ENCODE measurements at places on chromosomes 7 and 10.

- DNase-seq = no peak
These were observed 226.3 kb downstream of the GLI3 start for GRCh38 chr7:42010751-42011150.

DNA sequence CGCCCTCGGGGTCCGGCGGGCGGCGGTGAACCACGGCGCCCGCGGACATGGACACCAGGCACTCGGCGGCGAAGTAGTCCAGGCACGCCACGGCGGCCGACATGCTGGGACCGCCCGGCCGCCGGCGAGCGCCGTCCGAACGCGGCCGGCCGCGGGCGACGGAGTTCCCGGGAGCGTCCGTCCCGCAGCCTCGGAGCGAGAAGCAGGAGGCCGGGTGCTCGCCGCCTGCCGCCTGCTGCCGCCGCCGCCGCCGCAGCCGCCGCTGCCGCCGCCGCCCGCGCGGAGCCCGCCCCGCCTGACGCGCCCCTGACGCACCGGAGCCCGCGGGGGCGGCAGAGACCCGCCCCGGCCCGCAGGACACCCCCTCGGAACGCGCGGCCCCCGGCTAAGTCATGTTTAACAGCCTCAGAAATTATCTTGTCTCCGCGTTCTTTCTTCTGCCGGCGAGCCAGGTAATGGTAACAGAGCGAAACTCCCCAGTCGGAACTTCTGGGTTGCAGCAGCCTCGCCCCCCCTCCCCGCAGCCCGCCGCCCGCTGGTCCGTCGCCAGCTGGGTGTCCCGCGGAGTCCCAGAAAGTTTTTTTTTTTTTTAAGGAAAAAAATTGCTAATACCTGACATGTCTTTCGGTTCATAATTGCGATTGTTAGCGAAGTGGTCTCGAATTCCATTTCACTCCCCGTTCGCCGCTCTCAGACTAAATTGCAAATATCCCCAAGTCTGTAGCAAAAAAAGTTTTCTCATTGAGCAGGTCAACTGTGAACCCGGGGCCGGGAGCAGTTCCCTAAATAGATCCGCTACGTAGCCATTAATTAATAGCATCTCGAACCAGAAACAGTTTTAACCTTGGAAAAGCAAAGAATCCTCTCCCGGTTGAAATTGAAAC is at the start of gene KLF14:
Gene KLF14 (minus strand): TSS at position 277 of the 884 bp plus-strand sequence. CDS start 174 bp downstream, at position 103.
- peak; percentile 33 for DNase-seq

DNA sequence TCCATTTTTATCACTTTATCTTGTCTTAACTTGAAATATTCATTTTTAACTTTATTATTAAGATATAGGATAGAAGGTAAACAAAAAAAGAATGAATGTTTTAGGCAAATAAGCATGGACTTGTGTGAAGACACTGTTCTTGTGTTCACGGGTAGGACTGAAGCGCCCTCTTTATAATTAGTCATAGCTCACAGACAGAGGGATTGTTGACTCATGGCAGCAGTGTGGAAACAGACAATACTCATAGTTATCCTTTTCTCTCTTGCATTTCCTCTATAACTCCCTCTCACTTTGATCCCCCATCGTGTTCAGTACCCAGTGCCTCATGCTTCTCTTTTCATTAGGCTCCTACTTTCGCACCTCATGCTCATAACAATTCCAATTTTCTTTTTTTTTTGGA is 731.8 kb downstream of the PHTF2 start:
- no peak for DNase-seq

GRCh38 chr10:73837072-73837471 is 25.7 kb upstream of the NDST2 start:
- no peak for DNase-seq

- DNase-seq = no peak
These were observed 90.6 kb upstream of the OIT3 start for GRCh38 chr10:72802763-72803505.

- DNase-seq = no peak
These were observed 326.3 kb downstream of the DNAJB6 start for GRCh38 chr7:157662981-157663716.

DNA sequence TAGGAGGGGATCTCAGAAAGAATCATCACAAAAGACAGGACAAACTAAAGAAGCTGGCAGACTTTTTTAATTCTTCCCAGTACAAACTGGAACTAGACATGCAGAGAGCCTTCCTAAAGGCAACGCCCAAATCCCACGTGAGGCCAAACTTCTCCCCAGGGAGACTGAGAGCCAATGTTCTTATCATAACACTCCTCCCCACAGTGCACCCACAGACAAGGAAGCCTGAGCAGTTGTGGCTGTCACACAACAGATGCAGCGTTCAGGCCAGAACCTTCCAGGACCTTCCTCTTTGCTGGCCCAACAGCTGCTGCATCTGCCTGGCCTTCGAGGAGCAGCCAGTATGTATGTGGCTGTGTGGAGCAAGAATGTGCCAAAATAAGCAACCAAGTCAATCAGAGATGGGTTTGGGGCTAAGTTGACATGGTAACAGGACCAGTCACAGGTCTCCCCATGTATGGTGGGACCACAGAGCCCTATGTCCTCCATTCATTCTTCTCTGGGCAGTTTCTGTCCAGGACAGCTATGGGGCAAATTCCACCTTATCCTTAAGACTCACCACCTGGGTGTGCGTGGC is 34.9 kb downstream of the SRPK2 start:
- no peak for DNase-seq

DNA sequence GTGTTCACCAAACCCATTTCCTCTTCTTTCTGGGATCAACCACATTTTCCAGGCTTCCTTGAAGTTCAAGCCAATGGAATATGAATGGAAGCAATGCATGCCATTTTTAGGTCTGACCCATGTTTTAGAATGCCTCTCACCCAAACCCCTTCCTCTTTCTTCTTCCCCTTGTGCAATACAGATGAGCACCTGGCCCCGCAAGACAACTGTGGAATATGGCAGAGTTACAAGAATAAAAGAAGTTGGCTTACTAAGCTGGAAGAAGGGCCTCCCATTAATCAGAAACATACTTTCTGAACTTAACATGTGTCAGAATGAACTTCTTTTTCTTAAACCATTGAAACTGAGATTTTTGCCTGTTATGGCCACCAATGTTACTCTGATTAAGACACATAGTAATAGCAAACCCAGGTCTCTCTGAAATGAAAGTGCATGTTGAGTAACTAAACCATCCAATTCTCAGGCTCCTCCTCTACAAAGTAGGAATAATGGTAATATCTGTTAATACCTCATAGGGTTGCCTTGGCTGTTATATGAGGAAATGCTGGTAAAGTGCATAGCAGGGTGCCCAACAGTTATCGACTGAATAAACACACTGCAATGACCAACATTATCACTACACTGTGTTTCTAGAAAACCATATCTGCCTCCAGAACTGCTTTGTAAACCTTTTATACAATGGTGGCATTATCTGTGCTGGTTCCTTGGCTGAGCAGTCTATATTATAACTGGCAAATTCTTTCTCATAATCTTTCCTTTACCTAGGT is 382.2 kb upstream of the NRP1 start:
- DNase-seq = no peak

DNA sequence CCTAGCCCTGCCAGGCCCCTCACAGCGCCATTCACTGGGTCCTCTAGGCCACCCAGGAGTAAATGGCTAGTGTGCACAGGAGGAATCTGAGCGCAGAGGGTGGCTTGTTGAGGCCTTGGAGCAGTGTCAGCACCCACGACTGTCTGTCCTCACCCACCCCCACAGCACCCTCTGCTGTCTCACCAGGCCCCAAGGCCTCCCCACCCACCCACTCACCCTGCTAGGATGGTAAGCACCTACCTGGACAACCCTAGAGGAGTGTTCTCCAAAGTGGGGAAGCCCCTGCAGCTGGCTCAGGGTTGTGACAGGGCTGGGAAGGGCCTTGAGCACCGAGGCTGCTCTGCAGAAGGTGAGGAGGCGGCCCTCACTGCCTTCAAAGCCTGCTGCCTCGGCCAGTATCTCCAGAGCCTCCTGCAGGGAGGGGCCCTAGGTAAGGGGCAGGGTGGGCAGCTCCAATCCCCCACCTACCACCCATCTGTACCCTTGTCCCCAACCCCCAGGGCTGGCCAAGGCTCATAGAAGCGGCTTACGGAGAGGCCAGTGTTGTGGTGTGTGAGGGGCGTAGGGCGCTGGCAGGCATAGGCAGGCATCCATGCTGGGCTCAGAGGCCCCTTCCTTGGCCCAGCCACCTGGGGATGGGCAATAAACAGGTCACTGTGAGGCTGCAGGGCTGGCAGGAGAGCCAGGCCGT is 2.9 kb downstream of the POLM start:
- DNase-seq = no peak

DNA sequence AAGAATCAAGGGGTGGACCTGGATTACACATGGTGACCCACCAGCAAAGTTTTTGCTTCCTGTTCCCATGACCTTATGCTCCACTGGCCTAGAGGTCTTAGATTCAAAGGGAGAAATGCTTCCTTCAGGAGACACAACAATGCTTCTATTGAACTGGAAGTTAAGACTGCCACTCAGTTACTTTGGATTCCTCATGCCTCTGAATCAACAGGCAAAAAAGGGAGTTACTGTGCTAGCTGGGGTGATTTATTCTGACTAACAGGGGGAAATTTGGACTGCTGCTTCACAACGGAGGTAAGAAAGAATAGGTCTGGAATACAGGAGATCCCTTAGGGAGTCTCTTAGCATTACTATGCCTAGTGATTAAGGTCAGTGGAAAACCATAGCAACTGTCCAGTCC is 10.3 kb downstream of the TMEM229A start:
- no peak for DNase-seq

DNA sequence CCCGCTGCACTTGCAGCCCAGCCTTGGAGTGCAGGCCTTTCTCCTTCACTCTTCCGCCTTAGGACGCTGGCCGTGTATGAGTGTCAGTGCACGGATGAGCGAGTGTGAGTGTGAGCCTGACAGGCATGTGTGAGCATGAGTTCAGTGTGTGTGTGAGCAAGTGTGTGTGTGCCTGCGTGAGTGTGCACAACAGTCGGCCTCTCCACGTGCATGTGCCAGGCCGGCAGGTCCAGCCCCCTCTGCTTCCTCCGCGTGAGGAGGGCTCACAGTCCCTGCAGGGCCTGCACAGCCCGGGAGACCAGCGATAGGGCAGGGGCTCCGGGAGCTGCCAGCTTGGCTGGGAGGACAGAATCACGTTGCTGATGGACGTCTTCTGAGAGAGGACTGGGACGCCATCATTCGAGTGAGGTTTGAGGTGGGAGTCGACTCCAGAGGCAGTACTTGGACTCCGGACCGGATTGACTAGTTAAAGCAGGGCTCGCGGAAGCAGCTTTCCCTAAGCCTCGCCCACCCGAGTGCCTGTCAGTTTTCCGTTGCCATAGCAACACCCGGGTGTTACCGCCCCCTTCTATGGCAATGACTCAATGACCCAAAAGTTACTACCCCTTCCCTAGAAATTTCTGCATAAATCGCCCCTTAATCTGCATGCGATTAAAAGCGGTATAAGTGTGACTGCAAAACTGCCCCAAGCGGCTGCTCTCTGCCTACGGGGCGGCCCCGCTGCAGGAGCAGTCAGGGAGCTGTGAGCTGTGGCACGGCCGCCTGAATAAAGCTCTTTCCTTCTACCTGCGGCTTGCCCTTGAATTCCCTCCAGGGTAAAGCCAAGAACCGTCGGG is 19.6 kb upstream of the CFAP46 start:
- peak; percentile 47 for DNase-seq

- DNase-seq = no peak
These were observed 85.3 kb upstream of the RET start for GRCh38 chr10:42991442-42992098.

DNA sequence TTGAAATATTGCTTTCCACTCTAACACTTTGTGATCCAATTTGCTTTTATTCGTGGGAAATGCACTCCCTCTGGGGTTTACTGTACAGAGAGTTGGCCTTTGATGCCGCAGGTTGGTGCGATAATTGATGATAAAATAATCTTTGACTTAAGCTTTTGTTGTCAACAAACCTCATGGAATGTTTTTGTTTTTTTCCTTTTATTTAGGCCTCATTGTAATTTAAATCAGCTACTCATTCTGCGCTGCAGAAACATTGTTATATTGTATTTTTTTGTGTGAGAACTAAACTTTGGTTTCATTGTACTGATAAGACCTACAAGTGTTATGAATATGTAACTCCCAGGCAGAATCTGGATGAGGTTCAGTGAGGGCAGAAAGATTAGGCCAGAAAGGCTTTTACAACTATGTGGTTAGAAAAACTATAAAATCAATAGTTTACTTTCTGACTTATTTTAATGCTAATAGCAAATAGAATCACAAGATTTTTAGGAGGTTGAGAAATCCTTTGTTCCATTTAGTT is 76.8 kb upstream of the POM121L12 start:
- DNase-seq = no peak

- no peak for DNase-seq
These were observed 32.4 kb downstream of the EPC1 start for GRCh38 chr10:32314588-32314987.

GRCh38 chr10:6108631-6109443 is 20.0 kb downstream of the RBM17 start:
- DNase-seq = no peak

GRCh38 chr10:104327745-104328645 is 10.3 kb downstream of the ITPRIP start:
- DNase-seq = no peak

GRCh38 chr10:21944727-21945386 is 58.7 kb downstream of the DNAJC1 start:
- no peak for DNase-seq

GRCh38 chr7:30074422-30075030 is 46.3 kb downstream of the PLEKHA8 start:
- peak; percentile 19 for DNase-seq

DNA sequence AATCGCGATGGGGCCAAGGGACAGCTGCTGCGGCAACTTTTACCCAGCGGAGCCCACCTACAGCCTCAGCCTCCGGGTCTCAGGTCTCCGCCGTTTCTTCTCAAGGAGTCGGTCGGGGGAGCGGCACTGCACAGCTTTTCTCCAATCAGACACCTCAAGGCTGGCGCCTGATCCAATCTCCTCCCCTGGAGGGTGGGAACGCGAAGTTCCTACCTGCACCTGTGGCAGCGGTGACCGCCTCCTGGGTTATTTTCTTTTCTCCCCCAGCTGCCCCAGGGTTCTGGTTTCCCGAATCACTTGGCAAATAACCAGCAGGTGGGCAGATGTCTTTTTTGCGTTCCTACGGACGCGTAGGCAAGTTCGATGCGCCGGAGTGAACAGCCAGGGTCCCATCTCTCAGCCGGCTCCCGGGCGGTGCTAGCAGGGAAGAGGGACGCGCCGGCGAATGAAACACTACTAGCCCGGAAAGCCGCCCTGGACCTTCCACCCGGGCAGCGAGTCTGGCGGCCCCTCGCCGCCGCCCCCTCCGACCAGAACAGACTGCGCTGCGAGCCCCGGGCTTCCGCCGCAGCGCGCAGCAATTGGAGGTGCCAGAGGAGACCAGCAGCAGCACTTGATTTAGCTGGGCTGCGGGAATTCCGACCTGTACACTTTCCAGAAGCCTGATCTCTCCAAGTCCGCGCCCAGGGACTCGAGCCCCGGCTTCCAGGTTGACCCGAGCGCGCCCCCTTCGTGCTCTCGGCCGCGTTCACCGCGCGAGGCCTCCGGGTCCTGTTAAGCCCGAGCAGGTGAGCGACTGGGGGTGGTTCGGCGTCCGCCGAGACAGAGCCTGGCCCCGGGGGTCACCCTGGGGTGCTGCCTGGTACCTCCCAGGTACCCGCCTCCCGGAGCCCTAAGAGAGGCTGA is at the start of gene PRR15:
Gene PRR15 (plus strand): TSS at position 246 of the 906 bp plus-strand sequence. CDS start 2,495 bp downstream, outside the sequence.
- DNase-seq = no peak

Data from NCI-H1105 (cell line).